ENCODE measurements at places on chromosomes 5 and 9.

- no peak for DNase-seq
These were observed 22.1 kb downstream of the XRCC4 start for GRCh38 chr5:83099445-83099844.

DNA sequence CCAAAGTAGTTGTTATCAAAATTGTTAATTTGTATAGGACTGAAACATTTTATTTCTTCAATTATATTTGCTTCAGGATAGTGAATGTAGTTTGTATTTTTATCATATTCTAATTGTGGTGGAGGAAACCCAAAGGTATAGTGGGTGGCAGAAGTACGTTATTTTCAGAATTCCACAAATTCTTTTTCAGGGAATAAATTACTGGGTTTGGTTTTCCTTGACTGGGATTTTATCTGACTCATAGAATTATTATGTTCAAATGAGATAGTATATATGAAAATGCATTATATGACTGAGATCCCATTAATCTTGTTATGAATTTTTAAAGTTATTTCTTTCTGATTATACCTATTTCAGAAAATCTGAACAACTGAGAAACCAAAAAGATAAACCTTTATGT lies 73.7 kb downstream of the VPS13A start:
- no peak for DNase-seq

GRCh38 chr5:86038566-86038965 lies 579.2 kb upstream of the COX7C start:
- no peak for DNase-seq

DNA sequence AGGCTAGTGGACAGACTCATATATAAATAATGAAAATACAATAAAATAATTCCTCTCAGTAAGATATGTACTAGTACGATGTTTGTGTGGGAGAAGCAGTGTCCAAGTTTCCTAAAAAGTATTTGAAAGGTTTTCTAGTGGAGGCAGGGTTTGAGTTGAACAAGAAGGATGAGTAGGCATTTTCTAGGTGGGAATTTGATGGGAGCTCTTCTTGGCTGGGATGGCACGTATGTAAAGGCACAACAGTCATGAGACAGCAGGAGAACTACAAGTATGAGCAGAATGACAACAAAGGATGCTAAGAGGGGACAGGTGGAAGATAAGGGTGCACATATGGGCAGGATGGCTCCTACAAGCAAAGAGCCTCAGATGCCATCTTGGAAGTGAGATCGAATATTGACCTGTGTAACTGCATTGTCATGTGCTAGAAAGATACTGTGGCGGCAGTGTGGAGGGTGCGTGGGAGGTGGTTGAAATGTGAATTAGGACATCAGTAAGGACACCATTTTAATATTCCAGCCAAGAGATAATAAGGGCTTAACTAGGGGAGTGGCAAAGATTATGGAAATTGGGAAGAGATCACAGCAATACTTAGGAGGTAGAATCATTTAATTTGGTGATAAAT lies 135.8 kb downstream of the RPS23 start:
- DNase-seq, result no peak

GRCh38 chr9:107807183-107807582 lies 317.6 kb upstream of the KLF4 start:
- DNase-seq, result peak; percentile 75

- no peak for DNase-seq
These were observed 136.7 kb downstream of the MAN2A1 start for GRCh38 chr5:109826426-109826825.

DNA sequence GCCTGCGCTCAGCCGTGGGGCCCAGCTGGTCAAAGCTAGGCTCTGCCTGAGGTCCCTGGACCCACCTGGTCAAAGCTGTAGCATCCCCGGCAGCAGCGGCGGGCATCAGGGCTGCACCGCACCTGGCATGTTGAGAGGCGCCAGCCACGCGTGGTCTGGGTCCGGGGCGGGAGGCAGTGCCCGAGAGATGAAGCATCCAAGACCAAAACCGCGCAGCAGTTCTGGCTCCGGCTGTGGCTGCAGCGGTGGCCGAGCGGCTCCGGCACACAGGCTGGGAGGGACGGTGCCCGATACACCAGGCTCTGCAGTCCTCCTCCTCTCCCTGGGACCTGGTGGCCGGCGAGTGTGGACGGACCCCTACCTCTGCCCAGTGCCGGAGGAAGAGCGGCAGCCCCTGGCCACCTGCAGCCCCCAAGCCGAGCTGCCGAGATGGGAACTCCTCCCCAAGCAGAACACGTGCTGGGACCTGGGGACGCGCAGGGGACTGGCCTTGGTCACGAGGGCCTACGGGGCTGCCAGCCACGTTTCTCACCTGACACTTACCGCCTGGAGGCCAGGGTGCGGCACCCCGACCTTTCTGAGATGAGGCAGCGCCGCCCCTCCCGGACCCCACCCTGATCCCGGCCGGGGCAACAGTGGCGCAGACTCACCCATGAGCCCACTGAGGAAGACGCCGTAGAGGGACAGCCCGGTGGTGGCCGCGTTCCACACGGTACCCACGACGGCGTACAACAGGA lies 33.0 kb downstream of the SLC9A3 start:
- DNase-seq, result no peak

DNA sequence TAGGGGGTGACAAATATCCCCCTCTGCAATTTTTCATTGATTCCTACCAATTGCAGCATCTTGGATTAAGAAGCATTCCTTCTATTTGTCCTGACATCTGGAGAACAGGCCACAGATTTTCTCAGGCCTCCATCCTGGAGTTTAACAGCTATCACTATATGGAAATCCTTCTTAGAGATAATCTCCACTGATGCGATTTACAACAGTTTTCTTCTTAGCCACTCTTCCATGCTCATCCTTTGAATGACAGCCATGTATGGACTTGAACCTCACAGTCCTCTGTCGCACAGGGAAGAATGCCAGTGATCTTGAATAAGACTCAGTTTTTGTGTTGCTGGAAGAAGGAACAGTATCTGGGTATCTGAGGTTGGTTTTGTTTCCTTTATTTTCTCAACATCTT lies 73.2 kb downstream of the PGM5 start:
- DNase-seq, result no peak

DNA sequence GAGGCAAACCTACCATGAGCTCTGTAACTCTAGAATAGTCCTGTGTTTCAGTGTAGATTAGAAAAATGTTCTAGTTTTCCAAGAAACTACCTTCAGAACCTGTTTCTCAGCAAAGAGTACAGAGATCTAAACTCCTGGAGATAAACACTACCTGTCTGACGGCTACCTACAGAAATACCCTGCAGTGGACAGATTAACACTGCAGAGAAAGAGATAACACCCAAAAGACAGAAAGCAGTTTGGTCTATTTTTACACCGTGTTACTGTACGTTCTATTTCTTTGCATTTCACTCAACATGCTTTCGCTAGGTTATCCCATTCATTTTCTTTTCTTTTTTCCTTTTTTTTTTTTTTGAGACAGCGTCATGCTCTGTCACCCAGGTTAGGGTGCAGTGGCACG lies 11.6 kb downstream of the SCAI start:
- no peak for DNase-seq

DNA sequence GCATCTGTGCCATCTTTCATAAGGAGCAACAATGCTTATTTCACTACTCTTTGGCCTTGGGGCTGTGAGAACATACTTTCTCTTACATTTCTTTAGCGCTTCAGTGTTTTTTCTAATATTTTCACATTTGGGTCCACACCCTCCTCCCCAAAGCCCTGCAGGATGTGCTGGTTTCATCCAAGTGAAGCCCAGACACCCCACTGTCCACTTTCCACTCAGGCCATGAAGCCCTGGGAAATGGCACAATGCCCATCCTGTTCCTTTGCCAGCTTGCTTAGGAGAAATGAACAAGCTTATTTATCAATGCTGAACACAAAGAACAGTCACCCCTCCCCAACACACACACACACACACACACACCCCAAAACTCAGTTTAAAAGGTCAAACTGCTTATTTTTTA lies 17.3 kb upstream of the TMOD1 start:
- no peak for DNase-seq

- DNase-seq, result no peak
These were observed 244.4 kb upstream of the FBXL7 start for GRCh38 chr5:15255576-15255975.

GRCh38 chr5:163893281-163893680 lies 387.9 kb downstream of the MAT2B start:
- no peak for DNase-seq

DNA sequence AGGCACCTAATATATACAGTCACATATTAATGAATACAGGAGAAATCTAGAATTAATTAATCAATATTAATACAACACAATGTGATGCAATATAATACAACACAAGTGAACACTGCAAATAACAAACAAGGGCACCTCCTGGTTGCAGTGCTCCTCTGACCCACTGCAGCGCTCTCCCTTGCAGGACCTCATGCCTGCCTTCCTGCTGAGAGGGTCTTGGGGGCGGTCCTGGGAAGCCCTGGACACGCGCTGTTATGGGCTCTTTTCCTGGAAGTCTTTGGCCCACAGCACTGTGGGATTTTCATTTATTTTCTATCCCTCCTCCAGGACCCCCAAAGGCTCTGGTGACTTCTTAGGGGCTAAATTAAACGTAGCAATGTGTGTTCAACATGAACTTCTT lies 485.8 kb downstream of the IRX1 start:
- DNase-seq, result no peak

- DNase-seq, result no peak
These were observed 897.8 kb upstream of the ACO1 start for GRCh38 chr9:31486630-31487029.

GRCh38 chr9:85521371-85522197 lies 220.2 kb downstream of the AGTPBP1 start:
- DNase-seq, result peak; percentile 56

GRCh38 chr5:172717481-172718195 lies 53.4 kb downstream of the DUSP1 start:
- no peak for DNase-seq
